Suprapubic skin (tissue), 4 donors: ENCODE measurements at places on chromosomes 12 and 14. TPM values are rescaled to one million over a fixed set of nuclear protein-coding genes. Genes with fewer than 3 reads are reported as not detected.

The C3AR1 gene
- 1.5 TPM for total RNA-seq

The GLIPR1L1 gene
- total RNA-seq = not detected

The FBXO34 gene
- 37.8 TPM for total RNA-seq

The PLEKHH1 gene
- total RNA-seq = 15.3 TPM

The TSFM gene
- 33.3 TPM for total RNA-seq

The ANG gene
- total RNA-seq = 46.9 TPM

The RAD51AP1 gene
- total RNA-seq = 4.7 TPM

The ACVRL1 gene
- 42.7 TPM for total RNA-seq

The SERPINA5 gene
- 0.76 TPM for total RNA-seq

The CCDC38 gene
- 0.29 TPM for total RNA-seq

The CD4 gene
- total RNA-seq = 2.5 TPM

The LRRC10 gene
- not detected for total RNA-seq

The HOXC4 gene
- total RNA-seq = 4.7 TPM

The CABP1 gene
- total RNA-seq = not detected

The CAPZA3 gene
- total RNA-seq = 5.3 TPM

The PLXNC1 gene
- total RNA-seq = 14.9 TPM

The SMCO2 gene
- total RNA-seq = 1.3 TPM

The FOXG1 gene
- total RNA-seq = not detected

The ALDH6A1 gene
- total RNA-seq = 21.9 TPM

The AMN1 gene
- total RNA-seq = 3.4 TPM

The SCARB1 gene
- total RNA-seq = 38.1 TPM

The KCTD10 gene
- 56.3 TPM for total RNA-seq

The SLC8A3 gene
- 0.21 TPM for total RNA-seq

The IFI27 gene
- total RNA-seq = 197 TPM

The GRIP1 gene
- 319 TPM for total RNA-seq

The MYF5 gene
- total RNA-seq = not detected

The FANCM gene
- 5.7 TPM for total RNA-seq

The SOS2 gene
- 26.7 TPM for total RNA-seq

The OR4K13 gene
- total RNA-seq = not detected
